ENCODE measurements at places on chromosomes 5 and 9. TPM values are rescaled to one million over a fixed set of nuclear protein-coding genes. Genes with fewer than 3 reads are reported as not detected.

PAEP gene
- total RNA-seq: not detected

INVS gene
- 31.4 TPM for total RNA-seq

CDX1 gene
- total RNA-seq: not detected

RFX3 gene
- total RNA-seq: 3.9 TPM

SLC4A9 gene
- total RNA-seq: not detected

LCN2 gene
- total RNA-seq: not detected

WDR38 gene
- total RNA-seq: not detected

CSF2 gene
- total RNA-seq: 1.2 TPM

TUT7 gene
- total RNA-seq: 43.7 TPM

PLPP7 gene
- 6.1 TPM for total RNA-seq

EQTN gene
- total RNA-seq: not detected

OR2K2 gene
- not detected for total RNA-seq

DPP7 gene
- total RNA-seq: 69.1 TPM

BASP1 gene
- total RNA-seq: 170 TPM

PCDHGC4 gene
- 3.5 TPM for total RNA-seq

CYLC2 gene
- total RNA-seq: not detected

KIF27 gene
- 4.2 TPM for total RNA-seq

CERCAM gene
- total RNA-seq: 228 TPM

CDH9 gene
- total RNA-seq: 0.59 TPM

SPINK4 gene
- not detected for total RNA-seq

CAVIN4 gene
- 2.4 TPM for total RNA-seq

RIOK2 gene
- total RNA-seq: 52.7 TPM

DOCK2 gene
- 5.4 TPM for total RNA-seq

WDR31 gene
- 2.1 TPM for total RNA-seq

KIF24 gene
- 0.59 TPM for total RNA-seq

PCDHB15 gene
- 0.28 TPM for total RNA-seq

CTSV gene
- total RNA-seq: 0.74 TPM

TGFBI gene
- total RNA-seq: 4,385 TPM

TCF7 gene
- total RNA-seq: 0.09 TPM

BTNL8 gene
- not detected for total RNA-seq

PDLIM4 gene
- 95.6 TPM for total RNA-seq

CTNND2 gene
- under 0.01 TPM for total RNA-seq

FOXD1 gene
- total RNA-seq: 10.7 TPM

TRPM3 gene
- under 0.01 TPM for total RNA-seq

TTLL11 gene
- total RNA-seq: 4.6 TPM

TMOD1 gene
- not detected for total RNA-seq

RASGRF2 gene
- 5.1 TPM for total RNA-seq

TBCA gene
- total RNA-seq: 90.6 TPM

B4GALT1 gene
- 115 TPM for total RNA-seq

CCDC192 gene
- total RNA-seq: not detected

ABCA1 gene
- 198 TPM for total RNA-seq

ADAMTS12 gene
- total RNA-seq: 179 TPM

PCDHGB1 gene
- 3.3 TPM for total RNA-seq

LCN9 gene
- total RNA-seq: not detected

RLN2 gene
- not detected for total RNA-seq

ABL1 gene
- total RNA-seq: 116 TPM

IL4 gene
- total RNA-seq: not detected

SLC6A3 gene
- total RNA-seq: not detected

PCDHAC2 gene
- total RNA-seq: 0.30 TPM

TPPP gene
- 0.37 TPM for total RNA-seq

FIBCD1 gene
- total RNA-seq: 26.0 TPM

RANBP3L gene
- total RNA-seq: 0.60 TPM

CER1 gene
- not detected for total RNA-seq

TYRP1 gene
- 0.46 TPM for total RNA-seq

TCERG1 gene
- 50.7 TPM for total RNA-seq

NEUROG1 gene
- not detected for total RNA-seq

IL3 gene
- total RNA-seq: not detected

IRX2 gene
- total RNA-seq: not detected
